ENCODE measurements at places on chromosomes 4 and X.

GRCh38 chr4:105433421-105433820 lies 40.4 kb downstream of the PPA2 start:
- DNase-seq, result no peak

DNA sequence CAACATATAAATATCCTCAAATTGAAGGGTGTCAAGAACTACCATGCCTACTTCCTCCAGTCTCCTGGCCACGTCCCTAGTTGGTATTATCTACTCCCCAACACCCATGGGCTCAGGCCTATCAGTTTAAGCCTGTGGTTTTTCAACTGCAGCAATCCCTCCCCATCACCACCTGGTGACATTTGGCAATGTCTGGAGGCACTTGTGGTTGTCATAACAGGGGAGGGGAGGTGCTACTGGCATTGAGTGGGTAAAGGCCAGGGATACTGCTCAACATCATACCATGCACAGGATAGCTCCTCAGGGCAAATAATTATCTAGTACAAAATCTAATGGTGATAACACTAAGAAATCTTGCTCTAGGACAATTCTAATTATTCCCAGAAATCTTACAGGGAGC lies 95.3 kb downstream of the COMMD8 start:
- no peak for DNase-seq

DNA sequence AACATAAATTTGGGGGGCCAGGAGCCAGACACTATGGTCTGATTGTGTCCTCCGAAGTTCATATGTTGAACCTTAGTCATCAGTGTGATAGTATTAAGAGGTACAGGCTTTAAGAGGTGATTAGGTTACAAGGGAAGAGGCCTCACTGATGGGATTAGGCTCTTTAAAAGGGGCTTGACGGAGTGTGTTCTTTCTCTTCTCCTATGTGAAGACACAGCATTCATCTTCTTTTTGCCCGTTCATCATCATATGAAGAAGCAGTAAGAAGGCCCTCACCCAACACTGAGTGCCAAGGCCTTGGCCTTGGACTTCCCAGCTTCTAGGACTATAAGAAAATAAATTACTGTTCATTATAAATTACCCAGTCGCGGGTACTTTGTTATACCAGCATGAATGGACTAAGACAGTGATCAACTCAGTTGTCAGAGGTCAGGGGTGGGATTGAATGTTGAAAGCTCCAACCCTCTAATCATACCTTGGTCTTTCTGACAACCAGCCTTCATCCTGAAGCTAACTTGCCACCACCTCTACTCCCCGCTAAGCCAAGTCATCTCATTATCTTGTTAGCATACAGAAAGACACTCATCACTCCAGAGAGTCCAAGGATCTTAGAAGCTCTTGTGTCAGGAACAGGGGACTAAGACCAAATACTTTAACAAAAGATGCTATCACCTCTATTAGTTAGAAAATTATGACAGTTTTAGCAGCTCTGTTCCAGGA lies 543.4 kb upstream of the DIPK2B start:
- no peak for DNase-seq

GRCh38 chr4:102554992-102555391 lies 53.8 kb downstream of the NFKB1 start:
- no peak for DNase-seq
